Chondrocyte (in vitro differentiated cells): ENCODE measurements at places on chromosomes 12 and 14. TPM values are rescaled to one million over a fixed set of nuclear protein-coding genes. Genes with fewer than 3 reads are reported as not detected.
A peak's percentile ranks its signal among the peaks of the same experiment; 100 is the strongest.

RERGL gene
- 0.27 TPM in 1 of 3 replicates, not detected in the others for total RNA-seq

DNA sequence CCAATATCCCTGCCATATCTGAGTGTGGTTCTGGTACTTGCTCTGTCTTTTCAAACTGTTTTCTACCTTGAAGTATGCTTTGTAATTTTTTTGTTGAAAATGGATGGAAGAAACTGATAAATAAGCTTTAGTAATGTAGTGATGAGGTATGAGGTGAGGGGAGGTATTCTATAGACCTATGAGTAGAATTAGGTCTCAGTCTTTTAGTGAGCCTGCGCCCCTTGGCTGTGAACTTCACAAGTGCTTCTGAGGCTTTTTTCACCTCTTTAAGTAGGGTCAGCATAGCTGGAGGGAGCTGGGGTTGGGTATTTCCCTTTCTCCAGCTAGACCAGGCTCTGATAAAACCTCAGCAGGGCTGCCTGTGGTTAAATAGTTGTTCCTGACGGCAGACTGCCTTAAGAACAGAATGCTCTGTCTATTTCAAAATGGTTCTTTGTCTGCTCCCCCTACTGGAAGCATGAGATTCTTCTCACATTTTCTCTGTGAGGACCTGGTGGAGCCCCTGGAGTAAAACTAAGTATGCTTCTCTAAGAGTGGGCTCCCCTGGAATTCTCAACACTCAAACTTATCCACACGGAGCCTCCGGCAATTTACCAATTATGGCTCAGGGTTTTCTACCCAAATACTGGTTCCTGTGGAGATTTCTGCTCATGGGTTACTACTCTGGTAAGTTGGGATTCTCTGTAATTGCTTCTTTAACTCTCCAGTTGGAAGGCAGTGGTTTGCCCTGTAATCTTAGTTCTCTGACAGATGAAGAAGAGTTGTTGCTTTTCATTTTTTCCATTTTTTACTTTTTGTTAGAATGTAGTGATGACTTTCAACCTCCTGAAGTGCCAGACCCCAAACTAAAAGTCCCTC lies 13.1 kb downstream of the KRT5 start:
- no peak overlapping the region for H3K4me3 ChIP-seq
- H3K4me1 ChIP-seq = peaks cover 2% of the 10 kb centered on the region
- no peak for DNase-seq
- no peak overlapping the region for H3K27ac ChIP-seq

OTOGL gene
- 0.25 to 0.92 TPM in 2 of 3 replicates, not detected in the other for total RNA-seq

DNA sequence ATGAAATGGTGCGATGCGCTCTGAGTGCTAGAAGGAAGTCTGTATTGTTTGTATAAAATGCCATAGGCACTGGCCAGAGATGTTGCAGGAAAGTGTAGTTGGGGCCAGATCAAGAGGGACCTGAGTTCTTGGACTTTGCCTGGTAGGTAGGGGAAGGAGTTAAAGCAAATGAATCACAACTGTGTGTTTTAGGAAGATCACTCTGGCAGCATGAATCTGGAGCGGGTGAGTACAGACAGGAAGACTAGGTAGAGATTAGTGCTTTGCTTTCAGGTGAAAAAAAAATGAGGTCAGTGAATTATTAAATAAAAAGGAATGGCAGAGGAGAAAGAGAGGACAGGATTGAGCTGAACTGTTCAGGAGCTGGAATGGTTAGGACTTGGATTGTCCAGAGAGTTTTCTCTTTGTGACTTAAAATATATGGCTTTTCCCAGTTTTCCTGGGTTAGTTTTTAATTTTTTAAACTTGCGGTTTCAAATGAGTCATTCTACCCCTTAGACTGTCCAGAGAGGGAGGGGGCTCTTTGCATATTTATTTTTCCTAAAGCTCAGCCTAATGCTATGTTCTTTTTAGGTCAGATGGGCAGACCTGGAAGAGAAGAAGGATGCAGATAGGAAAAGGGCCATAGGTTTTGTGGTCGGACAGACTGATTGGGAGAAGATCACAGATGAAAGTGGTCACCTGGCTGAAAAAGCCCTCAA lies 41.1 kb downstream of the PROX2 start:
- H3K27me3 ChIP-seq = no peaks in the 10 kb centered on the region
- H3K36me3 ChIP-seq = peaks cover 9% of the 10 kb centered on the region
- no peak for DNase-seq
- peak overlapping the region; percentile 80 for H3K27ac ChIP-seq
- H3K4me3 ChIP-seq = no peak overlapping the region

DNA sequence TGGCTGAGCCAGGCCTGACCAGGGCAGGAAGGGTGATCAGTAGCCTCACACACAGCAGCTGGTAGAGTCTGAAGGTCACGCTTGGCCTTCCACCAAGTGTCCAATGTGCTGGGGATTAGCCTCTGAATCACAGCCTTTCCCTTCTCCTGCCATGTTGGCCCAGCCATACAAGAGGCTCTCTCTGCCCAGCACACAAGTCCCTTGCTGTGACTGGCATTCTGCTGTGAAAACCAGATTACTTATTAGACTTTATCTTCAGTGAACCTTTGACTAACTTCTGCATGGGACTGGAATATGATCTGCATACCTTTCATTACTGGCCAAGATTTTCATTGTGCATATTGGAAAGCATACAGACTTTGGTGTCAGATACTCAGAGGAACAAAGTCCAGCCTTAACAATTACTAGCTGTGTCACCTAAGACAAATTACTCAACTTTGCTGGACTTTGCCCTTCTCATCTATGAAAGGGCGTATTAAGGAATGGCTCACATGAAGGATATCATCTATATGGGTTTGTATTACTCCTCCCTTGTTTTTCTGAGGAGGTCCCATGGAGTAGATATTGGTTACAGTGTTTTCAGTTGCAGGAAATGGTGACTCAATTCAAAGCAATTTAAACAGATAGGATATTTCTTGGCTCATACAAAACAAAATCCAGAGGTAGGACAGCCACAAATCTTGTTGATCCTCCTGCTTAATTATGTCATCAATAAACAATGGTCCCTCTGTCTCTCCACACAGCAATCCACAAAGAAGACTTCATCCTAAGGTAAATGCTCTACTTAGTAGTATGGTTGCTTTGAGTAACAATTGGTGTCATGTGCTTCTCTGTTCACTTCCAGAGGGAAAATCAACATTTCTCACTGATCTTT lies 99.6 kb downstream of the DYRK2 start:
- no peaks in the 10 kb centered on the region for H3K27me3 ChIP-seq
- peaks cover 21% of the 10 kb centered on the region for H3K4me1 ChIP-seq
- H3K4me3 ChIP-seq = no peak overlapping the region
- no peaks in the 10 kb centered on the region for H3K36me3 ChIP-seq

DNA sequence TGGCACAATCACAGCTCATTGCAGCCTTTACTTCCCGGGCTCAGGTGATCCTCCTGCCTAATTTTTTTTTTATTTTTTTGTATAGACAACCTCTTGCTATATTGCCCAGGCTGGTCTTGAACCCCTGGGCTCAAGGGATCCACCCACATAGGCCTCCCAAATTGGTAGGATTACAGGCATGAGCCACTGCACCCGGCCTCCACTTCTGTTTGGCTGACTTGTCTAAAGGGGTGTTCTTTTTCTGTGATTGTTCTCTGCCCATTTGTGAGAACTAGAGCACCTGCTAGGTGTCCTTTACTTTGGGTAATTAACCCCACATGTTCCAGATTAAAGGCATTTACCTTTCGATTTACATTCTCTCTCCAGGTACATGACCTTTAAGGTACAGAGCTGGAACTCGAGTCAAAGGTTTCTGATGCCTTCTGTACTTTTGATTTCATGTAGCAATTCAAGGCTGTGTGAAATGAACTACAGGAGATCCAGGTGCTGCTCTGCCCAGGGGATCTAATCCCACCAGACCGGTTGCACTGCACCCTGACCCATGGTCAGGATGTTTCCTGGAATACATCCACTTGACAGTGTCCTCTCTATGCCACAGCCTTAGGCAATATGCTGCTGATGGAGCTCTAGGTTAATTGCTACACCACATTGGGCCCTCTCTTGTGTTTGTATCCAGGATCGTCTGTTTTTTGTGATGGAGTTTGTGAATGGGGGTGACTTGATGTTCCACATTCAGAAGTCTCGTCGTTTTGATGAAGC lies 163.6 kb downstream of the PRKCH start:
- H3K4me3 ChIP-seq = no peak overlapping the region
- no peak overlapping the region for H3K27ac ChIP-seq
- no peaks in the 10 kb centered on the region for H3K27me3 ChIP-seq
- H3K4me1 ChIP-seq = no peaks in the 10 kb centered on the region
- H3K36me3 ChIP-seq = no peaks in the 10 kb centered on the region

- no peaks in the 10 kb centered on the region for H3K27me3 ChIP-seq
- DNase-seq = no peak
- H3K4me1 ChIP-seq = peaks cover 14% of the 10 kb centered on the region
- H3K27ac ChIP-seq = no peak overlapping the region
- peaks cover 6% of the 10 kb centered on the region for H3K36me3 ChIP-seq
Observed at GRCh38 chr12:44317651-44318126, 481.8 kb downstream of the TMEM117 start.

FOXN4 gene
- not detected in 3 replicates for total RNA-seq

DNA sequence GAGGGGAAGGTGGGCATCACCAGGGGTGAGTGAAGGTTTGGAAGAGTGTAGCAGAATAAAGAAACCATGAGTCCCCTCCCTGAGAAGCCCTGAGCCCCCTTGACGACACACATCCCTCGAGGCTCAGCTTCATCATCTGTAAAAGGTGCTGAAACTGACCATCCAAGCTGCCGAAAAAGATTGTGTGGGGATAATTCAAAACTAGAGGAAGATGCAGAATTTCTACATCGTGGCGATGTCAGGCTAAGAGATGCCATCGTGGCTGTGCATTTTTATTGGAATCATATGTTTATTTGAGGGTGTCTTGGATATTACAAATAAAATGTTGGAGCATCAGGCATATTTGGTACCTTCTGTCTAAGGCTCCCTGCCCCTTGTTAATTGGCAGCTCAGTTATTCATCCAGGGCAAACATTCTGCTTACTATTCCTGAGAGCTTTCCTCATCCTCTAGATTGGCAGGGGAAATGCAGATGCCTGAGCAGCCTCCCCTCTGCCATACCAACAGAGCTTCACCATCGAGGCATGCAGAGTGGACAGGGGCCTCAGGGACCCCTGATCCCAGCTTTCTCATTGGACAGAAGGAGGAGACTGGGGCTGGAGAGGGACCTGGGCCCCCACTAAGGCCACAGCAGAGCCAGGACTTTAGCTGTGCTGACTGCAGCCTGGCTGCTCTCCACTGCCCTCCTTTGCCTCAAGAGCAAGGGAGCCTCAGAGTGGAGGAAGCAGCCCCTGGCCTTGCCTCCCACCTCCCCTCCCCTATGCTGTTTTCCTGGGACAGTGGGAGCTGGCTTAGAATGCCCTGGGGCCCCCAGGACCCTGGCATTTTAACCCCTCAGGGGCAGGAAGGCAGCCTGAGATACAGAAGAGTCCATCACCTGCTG lies 7.0 kb downstream of the SERPINA1 start:
- H3K4me3 ChIP-seq = no peak overlapping the region
- no peak overlapping the region for H3K27ac ChIP-seq
- H3K36me3 ChIP-seq = no peaks in the 10 kb centered on the region
- peaks cover 11% of the 10 kb centered on the region for H3K27me3 ChIP-seq
- DNase-seq = no peak

GRCh38 chr12:124674937-124675336 lies 107.5 kb upstream of the NCOR2 start:
- no peaks in the 10 kb centered on the region for H3K27me3 ChIP-seq
- H3K4me3 ChIP-seq = no peak overlapping the region
- no peak overlapping the region for H3K27ac ChIP-seq
- no peak for DNase-seq
- H3K36me3 ChIP-seq = no peaks in the 10 kb centered on the region

DNA sequence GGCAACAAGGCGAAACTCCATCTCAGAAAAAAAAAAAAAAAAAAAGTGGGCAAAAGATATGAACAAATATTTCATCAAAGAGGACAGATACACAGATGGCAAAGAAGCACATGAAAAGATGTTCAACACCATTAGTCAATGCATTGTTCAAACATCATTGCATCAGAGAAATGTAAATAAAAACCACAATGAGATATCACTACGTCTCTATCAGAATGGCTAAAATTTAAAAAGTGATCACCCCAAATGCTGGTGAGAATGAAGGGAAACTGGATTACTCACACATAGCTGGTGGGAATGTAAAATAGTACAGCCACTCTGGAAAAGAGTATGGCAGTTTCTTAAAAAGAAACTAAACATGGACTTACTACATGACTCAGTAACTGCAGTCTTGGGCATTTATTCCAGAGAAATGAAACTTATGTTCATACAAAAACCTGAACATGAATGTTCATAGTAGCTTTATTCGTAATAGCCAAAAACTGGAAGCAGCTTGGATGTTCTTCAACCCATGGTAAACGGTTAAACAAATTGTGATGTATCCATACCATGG lies 3.6 kb downstream of the L2HGDH start:
- H3K27ac ChIP-seq = no peak overlapping the region
- H3K36me3 ChIP-seq = no peaks in the 10 kb centered on the region
- peaks cover 19% of the 10 kb centered on the region for H3K4me1 ChIP-seq
- no peaks in the 10 kb centered on the region for H3K27me3 ChIP-seq
- DNase-seq = no peak
- no peak overlapping the region for H3K4me3 ChIP-seq

DNA sequence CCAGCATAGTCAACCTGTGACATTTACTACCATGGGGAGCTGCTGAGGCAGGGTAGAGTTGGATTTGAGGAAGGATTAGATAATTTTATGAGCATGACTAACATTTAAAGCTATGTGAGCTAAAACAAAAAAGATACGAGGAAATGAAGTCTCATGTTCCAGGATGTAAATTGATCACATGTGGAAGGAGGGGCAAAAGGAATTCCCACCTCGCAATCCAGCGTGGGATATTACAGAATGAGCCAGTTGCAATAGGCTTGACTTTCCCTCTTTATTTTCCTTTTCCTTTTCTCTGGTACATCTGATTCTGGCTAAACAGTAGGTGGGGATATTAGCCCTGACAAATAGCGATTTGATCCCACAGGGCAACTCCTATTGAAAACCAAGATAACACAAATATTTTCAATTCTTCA lies 214.9 kb upstream of the HMGA2 start:
- DNase-seq = no peak
- H3K4me1 ChIP-seq = peaks cover 64% of the 10 kb centered on the region

TNS2 gene
- 104 to 107 TPM (median 105 TPM) in 3 replicates for total RNA-seq

DNA sequence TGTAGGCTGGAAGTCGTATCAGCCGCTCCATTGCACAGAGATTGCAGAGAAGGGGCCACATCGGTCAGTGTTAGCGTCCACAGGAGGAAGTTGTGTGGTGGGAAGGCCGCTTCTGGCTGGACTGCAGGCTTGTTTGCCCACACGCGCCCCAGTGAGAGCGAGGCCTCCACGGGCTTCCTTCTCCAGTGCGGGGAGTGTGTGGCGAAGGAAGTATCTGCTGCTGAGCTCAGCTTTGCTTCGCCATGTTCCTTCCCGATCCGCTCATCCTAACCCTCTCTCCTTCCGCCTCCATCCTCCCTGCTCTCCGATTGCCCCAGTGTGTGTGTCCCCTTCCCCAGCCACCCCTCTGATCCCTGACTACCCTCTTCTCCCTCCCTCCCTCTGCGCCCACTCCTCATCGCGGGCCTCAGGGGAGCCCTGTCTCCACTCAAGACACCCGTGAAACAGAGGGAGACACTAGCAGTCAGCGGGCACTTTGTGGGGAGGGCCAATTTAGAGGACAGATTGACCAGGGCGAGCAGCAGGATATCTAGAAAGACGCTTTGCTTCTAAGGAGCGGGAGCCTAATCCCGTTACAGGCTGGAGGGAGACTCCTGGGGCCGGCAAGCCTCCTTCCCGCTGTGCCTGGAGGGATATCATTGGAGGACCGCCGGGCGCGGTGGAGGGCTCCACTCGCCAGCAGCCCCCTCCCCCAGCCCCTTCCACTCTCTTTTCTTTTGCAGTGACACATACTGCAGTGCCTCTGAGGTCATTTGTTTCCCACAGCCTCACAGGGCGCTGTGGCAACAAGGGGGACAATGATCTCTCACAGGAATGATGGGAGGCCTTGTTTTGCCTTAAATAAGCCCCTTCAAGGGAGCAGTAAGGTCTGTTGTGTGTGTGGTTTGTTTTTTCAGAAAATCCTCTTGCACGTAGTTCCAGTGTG lies 428.8 kb downstream of the ZFP36L1 start:
- peak overlapping the region; percentile 98 for H3K27ac ChIP-seq
- no peaks in the 10 kb centered on the region for H3K27me3 ChIP-seq
- no peaks in the 10 kb centered on the region for H3K36me3 ChIP-seq

AQP6 gene
- total RNA-seq = not detected in 3 replicates
